ENCODE measurements at places on chromosomes 13 and 19. TPM values are rescaled to one million over a fixed set of nuclear protein-coding genes. Genes with fewer than 3 reads are reported as not detected.

DNA sequence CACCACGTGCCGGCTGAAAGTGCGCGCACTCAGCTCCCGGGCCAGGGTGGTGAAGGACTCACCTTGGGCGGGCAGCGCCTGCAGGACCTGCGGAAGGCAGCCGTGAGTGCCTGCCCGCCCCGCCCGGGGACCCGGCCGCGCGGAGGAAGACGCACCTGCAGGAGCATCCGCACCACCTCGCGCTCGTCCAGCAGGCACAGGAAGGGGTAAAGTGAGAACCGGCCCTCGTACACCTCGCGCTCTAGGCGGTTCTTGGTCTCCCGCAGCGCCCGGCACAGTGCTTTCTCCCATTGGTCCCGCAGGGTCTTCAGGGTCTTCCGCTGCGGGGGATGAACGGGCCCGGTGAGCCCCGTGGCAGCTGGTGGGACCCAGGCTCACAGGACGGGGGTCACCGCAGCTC is 10.7 kb downstream of the POLRMT start:
- DNase-seq: no peak

DNA sequence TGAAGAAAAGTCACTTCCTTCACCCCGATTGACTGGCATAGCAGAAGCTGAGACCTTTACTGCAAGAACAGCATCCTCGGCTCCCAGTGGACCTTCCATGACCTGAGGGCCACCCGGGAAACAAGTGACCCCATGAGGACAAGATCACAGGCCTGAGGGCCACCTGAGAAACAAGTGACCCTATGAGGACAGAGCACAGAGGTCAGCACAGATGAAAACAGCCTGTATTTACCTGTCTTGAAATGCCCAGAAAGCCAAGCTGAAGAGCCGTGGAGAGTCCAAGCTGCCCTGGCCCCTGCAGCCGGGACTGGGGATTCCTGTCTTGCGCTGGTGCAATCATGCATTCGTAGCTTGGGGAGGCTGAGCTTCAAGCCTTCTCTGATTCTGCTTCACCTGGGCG is 114.2 kb upstream of the SPACA7 start:
- DNase-seq: no peak

The ZNF492 gene
- total RNA-seq: not detected

DNA sequence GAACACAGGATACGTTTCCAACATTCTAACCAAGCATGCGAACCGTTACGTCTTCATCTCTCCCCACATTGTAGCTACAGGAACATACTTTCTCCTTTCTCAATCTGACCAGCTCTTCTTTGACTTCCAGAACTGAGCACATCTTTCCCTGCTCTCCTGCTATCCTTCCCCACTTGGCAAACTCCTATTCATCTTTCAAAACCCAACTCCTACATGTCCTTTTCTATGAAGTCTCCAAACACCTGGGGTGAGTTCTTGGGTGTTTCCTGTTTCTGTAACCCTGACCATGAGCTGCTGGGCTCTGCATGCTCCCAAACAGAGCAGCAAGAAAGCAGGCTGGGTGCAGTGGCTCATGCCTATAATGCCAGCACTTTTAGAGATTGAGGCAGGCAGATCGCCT is 6.6 kb downstream of the ACER1 start:
- no peak for DNase-seq

DNA sequence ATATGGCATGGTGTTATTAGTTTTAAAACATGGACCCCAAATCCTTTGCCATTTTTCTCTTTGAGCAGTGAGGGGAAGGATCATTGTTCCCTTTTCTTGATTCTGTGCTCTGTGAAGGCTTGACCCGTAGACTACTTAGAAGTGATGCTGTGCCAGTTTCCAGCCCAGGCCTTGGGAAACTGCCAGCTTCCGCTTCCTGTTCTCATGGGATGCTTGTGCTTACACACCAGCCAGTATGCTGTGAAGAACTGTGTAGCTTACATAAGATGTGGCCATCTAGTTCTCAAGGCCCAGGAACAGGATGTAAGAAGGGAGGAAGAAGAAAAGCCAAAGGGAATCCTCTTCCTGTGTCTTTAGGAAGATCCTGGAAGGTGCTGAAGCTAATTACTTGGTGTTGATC is 180.9 kb downstream of the PCCA start:
- DNase-seq: no peak

DNA sequence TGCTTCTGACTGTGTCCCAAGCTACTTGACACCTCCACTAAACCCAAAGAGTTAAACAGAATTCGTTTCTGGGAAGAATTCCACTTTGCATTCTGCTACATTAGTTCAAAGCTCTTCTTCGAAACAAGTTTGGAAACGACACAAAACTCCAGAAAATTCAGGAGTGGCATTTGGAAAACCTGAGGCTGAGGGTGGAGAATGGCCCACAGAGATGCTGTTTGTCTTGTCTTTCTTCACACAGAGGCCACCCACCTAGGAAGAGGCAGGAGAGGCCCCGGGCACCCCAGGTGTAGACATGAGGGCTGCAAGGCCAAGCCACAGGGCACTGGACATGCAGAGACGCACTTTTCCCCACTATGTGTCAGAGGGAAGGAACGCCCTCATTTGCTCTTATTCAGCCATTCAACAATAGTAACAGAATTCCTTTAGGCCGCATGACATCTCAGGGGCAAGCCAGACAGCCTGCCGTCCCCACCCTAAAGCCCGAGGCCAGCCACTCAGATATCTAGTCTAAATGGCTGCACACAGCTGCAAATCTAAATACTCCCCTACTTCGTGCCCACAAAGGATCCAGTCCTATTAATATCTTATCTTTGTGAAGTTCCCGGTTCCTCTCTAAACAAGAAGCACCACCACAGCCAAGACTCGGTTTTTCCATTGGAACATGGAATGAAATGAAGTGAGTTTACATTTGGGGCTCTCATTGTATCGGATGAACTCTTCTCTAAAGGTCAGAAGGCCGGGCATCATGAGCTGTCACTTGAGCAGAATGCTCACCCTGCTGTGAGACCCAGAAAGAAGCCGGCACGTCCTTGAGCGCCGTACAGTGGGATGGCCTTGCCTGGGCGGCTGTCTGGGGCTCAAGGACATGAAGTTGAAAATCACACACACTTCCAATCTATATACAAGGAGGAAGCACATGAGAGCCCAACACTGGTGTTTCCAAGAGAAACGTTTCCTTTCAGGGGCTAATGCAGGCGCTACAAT is 19.8 kb downstream of the COL4A1 start:
- DNase-seq: no peak

DNA sequence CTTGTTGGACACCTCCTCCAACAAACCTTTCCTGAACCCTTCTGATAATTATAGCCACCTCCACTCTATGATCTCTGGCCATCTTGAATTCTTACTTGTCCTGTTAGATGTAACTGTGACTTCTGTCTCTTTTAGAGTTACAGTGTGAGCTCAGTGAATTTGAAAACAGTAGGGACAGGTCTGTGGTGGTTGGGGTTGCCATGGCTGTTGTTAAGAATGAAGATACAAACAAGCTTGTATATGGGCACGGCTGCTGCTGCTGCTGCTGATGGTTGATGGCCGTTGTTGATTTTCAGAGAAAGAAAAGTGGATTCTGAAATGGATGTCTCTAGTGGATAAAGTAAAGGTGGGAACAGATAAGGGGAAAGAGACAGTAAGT is 101.5 kb downstream of the STARD13 start:
- DNase-seq: no peak
